Choroid plexus epithelial cell (primary cell): ENCODE measurements at places on chromosomes 11 and 22.
A peak's percentile ranks its signal among the peaks of the same experiment; 100 is the strongest.

GRCh38 chr22:22215659-22216449 is 28.7 kb upstream of the VPREB1 start:
- no peak for DNase-seq

DNA sequence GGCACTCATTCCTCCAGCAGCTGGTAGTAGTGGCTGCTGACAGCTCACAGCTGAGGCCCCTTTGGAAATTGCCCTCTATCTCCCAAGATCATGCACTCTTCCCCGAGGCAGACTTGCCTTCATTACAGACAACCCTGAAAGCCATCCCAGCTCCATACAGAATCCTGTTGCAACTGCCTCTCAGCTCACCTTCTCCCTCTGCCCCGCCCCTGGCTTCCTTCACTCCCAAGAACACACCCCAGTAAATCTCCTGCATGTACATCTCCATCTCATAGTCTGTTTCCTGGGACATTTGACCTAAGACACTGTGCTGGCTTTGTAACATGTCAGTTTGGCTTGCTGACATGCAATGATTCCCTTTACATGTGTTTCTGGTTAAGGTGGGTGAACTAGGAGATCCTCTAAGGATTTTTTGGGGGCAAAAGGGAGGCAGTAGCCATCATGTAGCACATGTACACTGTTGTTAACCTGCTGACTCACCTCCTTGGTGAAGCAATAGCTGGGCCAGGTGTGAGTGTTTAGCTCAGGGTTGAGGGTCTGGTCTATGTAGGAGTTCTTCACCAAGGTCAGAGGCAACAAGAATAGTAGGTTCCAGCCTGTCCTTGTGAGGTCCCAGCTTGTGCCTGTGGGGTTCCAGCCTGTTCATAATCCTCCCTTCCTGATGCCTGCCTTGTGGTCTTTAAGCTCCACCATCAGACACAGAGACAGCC is 179.6 kb downstream of the CSNK2A3 start:
- no peak for DNase-seq

DNA sequence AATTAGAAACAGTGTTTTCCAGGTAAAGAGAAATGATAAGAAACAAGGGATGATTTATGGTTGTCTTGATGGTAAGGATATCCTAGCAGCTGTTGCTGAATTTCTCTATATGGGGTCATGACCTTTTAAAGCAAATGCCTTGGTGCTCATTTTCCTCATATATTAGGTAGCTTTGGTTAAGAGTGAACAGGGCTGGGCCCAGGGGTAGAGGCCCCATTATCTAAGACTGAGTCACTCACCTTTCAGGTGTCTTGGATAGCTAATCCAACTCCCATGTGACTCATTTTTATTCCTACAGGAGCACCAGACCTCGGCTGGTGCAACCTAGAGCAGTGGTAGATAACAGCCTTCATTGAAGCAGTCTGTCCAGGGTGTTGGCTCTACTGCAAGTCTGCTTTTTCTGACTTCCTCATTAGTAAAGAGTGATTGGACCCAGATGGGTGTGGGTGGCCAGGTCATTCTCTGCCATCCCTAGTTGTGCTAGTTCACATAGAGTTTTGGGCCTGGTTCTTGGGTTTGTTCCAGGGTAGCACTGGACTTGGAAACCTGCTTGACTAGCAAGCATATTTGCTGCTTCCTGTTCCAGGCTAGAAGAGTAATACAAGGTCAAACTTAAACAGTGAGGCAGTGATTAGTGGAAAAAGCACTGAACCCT is 37.4 kb downstream of the CTNND1 start:
- peak; percentile 51 for DNase-seq

DNA sequence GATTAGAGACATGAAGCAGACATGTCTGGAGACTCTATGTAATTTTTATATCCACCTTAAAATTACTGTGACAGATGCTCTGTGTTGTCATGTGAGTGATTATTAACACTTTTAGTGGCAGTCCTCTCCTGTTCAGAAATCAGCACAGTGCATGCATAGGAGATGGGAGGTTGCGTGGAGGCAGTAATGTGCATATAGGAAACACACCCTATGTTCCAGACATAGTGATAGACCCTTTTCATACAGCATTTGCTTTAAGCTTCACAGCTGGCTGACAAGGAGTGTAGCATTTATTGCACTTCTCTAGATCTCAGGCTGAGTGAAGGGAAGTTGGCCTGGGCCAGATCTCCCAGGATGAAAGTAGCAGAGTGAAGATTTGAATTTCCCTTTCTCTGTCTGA is 102.3 kb upstream of the SYN3 start:
- DNase-seq = no peak

GRCh38 chr11:2793701-2794045 is 91.9 kb downstream of the CDKN1C start:
- DNase-seq = no peak

GRCh38 chr11:26478710-26479109 is 93.4 kb downstream of the MUC15 start:
- DNase-seq = no peak

- DNase-seq = peak; percentile 98
Measured at GRCh38 chr22:17570851-17571631, 7.7 kb downstream of the SLC25A18 start.

- no peak for DNase-seq
Measured at GRCh38 chr11:67136156-67136555, 17.1 kb downstream of the KDM2A start.

- DNase-seq = no peak
Measured at GRCh38 chr11:103903621-103904323, 132.7 kb upstream of the DDI1 start.

GRCh38 chr22:40432157-40432556 is 61.8 kb downstream of the SGSM3 start:
- no peak for DNase-seq

DNA sequence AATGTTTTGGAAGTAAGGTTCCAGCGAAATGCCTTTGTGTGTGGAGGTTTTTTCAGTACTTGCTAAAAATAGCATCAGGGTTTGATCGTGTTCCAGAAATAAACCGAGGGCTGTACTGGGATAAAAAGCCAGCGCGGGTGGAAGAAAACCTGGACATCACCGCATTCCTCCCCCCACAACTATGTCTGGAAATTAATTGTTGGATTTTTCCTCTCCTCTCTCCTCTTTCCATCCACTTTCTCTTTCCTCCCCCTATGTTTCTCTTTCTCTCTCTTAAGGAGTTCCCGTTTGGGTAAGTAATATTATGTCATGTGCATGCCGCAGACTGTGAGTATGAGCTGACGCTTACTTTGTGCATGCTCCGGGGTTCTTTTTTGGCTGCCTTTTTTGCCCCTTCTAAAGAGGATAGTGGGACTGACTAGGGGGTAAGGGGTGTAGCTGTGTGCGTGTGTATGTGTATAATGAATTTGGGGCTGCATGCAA is 104.2 kb upstream of the HSD17B12 start:
- no peak for DNase-seq

- peak; percentile 96 for DNase-seq
Measured at GRCh38 chr22:31102441-31103081, 4.8 kb downstream of the SELENOM start.

DNA sequence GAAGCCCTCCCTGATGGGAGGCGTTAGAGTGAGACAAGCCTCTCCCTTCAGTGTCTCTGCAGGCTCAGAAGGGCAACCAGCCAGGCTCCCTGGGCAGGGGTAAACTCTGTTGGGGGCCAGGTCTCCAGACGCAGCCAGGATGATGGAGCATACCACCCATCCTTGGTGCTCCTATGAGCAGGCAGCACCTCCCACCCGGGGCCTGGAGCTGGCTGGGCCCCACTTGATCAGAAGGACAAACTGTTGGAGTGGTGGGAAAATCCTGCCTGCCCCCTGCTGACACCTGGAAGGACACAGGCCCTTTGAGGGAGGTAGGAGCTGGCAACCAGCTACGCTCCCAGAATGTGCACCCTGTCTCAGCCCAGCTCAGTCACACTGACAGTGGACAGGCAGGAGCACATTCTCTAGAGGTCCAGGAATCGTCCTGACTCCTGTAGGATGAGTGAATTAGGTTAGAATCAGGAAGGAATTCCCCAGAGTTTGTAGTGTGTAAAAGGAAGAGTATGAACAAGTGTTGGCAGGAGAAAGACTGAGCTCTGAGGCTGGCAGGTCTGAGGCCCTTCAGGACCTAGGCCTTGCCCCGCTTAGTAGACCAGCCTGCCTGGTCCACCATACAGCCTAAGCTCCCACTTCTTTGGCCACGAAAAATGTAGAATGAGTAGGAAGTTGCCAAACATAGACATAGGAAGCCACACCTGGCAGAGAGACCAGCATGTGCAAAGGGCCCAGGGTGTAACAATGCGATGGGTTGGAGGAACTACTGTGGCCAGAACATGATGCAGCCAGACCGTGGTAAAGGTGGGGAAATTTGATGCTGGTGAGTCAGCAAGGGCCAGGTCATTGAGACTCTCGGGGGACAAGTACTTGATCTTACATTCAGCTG is 19.1 kb downstream of the ARHGEF17 start:
- DNase-seq = peak; percentile 82

- peak; percentile 55 for DNase-seq
Measured at GRCh38 chr11:14905104-14906033, 13.3 kb upstream of the CYP2R1 start.

GRCh38 chr22:27718186-27719035 is 83.1 kb downstream of the MN1 start:
- peak; percentile 92 for DNase-seq

GRCh38 chr11:56509439-56509838 is 18.3 kb upstream of the OR5M8 start:
- no peak for DNase-seq

DNA sequence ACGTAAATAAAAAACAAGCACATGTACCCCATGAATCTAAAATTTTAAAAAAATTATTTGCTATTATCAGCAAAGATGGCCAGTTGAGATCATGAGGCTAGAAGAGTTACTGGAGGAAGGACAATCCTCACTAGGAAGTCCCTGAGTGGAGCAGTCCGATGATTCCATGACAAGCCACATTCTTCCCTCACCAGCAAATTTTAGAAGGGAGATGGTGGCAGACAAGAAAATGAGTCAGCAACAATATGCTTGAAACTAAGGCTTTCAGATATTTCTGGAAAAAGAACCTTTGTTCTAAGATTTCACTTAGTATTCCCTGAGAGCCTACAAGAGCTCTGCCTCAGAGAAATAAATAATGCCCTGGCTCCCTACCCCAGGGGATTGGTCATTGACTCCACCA is 34.9 kb downstream of the P4HA3 start:
- peak; percentile 46 for DNase-seq

DNA sequence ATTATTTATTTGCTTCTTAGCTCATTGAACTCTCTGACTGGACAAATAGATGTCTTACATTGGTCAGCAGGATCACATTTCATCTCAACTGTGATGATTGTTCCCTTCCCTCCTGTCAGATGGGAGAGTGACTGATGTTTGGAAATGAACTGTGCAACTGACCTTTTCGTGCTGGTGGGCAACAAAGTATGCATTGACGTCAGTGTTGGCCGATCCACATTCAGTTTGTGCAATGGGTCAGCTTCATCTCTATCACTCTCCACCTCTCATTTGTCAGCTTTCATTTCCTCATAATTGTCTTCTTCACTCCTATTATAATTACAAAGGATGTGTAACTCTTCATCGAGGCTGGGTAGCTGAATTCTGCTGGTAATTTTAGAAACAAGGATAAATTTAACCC is 71.3 kb downstream of the PPP2R1B start:
- DNase-seq = peak; percentile 96
